Hematopoietic multipotent progenitor cell treated with erythropoietin and hydrocortisone succinate and interleukin-3 and kit ligand, for 15 days (in vitro differentiated cells): ENCODE measurements at places on chromosomes 5 and 9.

GRCh38 chr5:157575381-157576020 is at the start of gene ADAM19:
Gene ADAM19 (minus strand): TSS chr5:157575775. CDS start chr5:157575696, 79 bp downstream.
- DNase-seq = no peak

DNA sequence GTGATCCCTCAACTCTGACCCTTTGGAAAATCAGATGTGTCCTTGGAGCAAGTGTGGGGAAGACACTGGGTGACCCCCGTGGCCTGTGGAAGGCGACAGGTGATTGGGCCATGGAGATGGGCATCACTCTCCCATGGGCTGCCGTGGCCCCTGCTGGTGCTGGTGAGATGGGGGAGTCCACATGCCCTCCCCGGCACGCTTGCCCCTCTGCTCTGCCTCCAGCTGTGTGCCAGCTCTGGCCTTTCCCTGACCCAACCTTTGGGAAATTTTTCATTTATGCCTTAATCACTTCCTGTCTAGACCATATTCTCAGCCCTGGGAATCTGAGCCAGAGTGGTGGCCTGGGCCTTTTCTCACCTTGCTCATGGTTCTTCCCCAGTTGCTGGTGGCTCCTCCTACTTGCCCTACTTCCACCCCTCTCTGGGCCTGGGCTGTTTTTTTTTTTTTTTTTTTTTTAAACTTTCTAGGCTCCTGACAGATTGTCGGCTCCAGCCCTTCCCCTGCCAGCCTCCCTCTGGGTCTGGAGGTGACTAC is 56.6 kb downstream of the RGS3 start:
- DNase-seq = no peak

GRCh38 chr5:61283471-61283870 is 48.6 kb upstream of the ZSWIM6 start:
- no peak for DNase-seq

- peak; percentile 64 for DNase-seq
These were observed 62.9 kb upstream of the PPARGC1B start for GRCh38 chr5:149667084-149667828.

DNA sequence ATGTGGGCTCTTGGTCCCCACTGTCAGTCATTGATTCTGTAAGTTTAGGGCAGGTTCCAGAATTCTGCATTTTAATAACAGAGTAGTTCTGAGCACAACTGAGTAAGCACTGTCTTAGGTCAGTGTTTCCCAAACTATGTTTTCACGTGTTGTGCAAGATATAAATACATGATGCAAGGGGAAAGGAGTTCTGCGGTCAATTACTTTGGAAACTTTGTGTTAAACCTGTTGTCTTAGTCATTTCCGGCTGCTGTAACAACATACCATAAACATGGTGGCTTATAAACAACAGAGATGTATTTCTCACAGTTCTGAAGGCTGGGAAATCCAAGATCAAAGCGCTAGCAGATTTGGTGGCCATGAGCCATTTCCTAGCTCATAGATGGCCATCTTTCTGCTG is 69.8 kb downstream of the EQTN start:
- DNase-seq = no peak

GRCh38 chr9:20507431-20507830 is 114.9 kb downstream of the MLLT3 start:
- DNase-seq = no peak

GRCh38 chr5:58404734-58405133 is 55.2 kb downstream of the PLK2 start:
- DNase-seq = no peak

DNA sequence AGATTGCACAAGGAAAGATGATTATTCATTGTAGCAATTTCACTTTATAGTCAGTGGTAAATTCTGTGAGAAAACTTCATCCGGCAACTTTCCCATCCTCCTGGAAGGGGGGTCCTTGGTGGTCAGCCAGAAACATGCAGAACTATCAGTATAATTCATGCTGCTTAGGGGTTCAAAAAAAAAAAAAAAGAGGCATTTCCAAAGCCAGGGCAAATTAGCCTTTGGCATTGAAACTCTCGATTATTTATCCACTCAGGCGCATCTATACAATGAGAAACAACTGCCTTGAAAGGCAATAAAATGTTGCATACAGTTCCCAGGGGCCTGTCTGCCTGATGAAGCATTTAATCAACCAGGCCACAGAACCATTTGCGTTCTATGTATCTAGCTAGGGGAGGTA is 263.3 kb downstream of the TMEM167A start:
- DNase-seq = no peak

DNA sequence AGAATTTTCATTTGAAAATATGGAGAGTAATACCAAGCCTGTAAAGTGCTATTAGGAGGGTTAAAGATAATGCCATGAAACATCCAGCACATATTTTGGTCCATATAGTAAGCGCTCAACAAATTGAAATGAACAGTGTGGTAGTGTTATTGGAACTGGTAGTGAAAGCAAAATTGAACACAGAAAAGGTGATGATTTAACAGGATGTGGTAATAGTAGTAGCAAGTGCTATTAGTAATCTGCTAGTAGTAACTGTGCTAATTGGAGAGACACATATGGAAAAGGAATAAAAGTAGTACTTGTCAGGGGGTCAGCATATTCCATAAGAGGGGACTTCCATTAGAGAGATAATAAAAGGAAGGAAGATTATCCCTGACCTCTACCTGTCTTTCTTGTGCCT is 187.3 kb downstream of the HTR1A start:
- no peak for DNase-seq

DNA sequence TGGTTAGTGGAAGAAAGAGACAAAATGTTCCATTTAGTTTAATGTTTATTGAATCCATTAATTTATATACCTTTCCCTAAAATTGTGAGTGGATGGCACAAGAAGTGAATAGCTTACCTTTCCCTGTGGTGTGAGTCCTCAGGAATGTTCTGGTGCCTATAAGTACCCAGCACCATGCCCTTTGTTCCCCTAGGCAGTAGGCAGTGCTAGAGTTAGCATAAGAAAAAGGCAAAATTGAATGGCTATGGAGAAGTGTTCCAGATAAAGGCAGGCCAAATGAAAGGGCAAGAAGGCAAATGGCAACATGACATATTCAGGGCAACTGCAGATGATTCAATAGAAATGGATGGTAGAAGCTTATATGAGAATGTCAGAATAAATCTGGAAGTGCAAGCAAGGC is 370.8 kb upstream of the PTGER4 start:
- DNase-seq = no peak

- no peak for DNase-seq
These were observed 274.3 kb downstream of the HTR1A start for GRCh38 chr5:63687854-63688516.

DNA sequence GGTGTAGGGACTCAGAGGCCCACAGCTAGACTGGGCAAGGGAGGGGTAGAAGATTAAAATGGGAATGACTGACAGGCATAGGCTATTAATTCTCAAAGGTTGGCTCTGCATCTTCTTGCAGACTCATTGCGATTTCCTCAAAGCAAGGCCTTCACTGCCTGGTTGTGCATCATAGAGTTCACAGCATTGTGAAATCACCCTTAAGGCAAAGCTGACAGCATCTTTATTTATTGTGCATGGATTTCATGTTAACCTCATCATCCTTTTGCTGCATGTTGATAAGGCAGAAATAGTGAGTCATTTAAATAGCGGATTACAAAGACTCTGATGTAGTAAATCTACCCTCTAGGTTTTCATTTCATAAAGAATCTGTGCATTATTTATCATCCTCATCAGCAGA is 13.6 kb upstream of the PALM2AKAP2 start:
- no peak for DNase-seq

- no peak for DNase-seq
These were observed 560.2 kb upstream of the CDH9 start for GRCh38 chr5:27598576-27598975.

DNA sequence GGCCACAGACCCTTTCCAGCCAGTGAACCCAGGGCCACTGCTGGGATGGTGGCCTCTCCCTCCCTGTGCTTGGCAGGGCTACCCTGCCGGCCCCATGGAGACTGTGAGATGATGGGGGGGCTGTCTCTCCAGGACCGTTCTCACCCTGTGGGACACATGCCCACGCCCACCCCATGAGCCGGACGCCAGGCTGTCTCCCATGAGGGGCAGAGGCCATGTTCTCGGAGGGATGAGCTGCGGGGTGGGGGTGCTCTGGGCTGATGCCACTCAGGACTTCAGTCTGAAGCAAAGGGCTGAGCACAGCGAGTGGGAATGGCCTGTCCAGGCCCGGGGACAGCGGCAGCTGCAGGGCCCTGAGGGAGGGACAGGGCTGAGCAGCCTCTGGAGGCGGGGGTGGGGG is 88.9 kb downstream of the KCNT1 start:
- no peak for DNase-seq

DNA sequence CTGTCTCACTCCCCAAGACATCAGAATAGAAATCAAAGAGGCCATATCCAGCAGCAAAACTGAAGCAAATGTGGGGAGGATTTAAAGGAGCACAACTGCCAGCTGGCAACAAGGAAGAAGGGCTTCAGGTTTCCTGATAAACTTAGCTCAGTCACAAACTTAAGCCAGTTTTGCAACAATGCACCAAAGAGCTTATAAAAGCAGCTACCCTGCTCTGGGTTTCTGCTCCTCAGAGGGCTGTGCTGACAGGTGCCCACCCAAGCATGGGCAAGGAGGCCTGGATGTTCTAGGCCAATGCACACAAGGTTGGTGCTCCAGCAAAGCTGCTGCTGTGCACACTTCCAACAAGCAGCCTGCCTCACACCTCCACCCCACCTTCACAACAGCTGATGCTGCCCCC is 132.9 kb downstream of the SIL1 start:
- DNase-seq = no peak

GRCh38 chr5:13566871-13567339 is 377.6 kb downstream of the DNAH5 start:
- no peak for DNase-seq

- DNase-seq = peak; percentile 12
These were observed 120.0 kb upstream of the ACOT12 start for GRCh38 chr5:81513982-81514381.

DNA sequence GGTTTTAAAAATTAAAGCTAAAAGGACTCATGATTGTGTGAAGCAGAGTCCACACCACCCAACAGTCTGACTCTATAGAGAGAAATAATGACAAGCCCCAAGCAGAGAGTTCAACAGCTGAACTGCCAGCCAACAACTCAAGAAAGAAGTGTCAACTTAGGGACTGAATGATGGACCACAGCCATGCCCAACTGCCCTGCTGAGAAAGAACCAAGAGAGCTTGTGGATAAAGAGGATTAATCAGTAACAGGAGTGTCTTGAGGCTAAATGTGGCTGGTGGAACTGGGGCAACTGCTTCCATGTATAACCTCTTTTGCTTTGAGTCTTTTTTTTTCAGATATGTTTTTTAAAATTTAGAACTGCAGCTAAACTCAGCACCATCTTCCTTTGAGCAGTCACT is 109.3 kb downstream of the HSD17B3 start:
- no peak for DNase-seq

- no peak for DNase-seq
These were observed 402.7 kb upstream of the TNC start for GRCh38 chr9:115520646-115521045.

DNA sequence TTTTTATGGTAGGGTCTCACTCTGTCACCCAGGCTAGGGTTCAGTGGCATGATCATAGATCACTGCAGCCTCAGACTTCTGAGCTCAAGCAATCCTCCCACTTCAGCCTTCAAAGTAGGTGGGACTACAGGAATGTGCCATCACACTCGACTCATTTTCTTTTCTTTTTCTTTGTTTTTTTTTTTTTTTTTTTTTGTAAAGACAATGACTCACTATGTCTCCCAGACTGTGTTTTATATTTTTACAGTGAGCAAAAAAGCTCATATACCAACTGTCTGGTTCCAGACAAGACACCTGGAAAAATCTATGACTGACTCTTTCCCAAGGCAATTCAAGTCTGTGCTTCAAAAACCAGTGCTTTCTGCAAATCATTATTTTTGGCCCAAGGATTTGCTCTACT is 10.8 kb upstream of the FOXD1 start:
- DNase-seq = no peak

DNA sequence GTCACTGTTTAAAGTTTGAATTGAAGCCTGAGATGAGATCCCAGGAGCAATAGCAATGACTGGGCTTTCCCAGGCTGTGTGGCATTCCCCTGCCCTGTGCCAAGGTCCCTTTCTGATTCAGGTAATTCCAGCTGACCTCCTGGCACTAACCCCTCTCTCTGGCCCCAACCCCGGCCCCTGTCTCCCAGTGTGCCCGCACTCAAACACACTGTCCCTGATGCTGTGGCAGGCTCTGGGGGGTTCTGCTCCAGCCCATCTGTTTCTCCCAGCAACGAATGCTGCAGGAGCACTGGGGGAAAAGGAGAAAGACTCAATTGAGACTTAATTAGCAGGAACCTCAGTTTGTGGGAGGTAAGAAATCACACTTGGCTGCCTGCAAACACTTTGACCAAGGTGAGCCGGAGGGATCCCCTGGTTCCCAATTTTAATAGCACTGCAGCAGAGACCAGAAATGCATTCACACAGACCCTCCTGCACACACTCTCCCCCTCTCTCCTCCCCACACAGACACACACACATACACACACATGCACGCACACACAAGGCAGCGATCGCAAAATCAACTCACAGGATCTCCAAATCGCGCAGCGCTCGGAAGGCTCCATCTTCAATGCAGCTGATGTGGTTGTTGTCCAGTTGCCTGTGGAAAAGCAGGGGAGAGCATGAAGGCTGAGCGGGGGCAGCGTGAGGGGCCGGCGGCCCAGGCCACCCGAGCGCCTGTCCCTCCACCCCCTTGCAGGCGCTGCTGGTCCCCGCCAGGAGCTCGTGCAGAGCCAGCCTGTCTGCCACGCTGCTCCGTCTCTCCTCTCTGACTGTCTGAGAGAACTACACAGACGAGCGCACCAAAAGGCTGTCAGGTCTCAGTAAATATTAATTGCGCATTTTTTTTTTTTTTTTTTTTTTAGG is 265.1 kb upstream of the PANK3 start:
- DNase-seq = no peak

DNA sequence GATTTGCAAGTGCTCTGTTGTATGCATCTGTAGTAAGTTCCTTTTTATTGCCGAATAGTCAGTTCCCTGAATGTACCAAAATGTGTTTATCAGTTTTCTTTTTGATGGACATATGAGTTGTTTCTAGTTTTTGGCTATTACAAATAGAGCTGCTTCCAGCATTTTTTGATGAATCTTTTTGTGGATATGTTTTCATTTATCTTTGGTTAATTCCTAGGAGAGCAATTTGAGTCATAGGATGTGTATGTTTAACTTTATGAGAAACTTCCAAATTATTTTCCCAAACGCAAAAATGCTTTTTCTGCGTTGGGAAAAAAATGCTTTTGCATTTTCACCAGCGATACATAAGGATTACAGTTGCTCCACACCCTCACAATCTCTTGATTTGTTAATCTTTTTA is 287.7 kb downstream of the FER start:
- no peak for DNase-seq
